ENCODE measurements at places on chromosomes 11 and 22. TPM values are rescaled to one million over a fixed set of nuclear protein-coding genes. Genes with fewer than 3 reads are reported as not detected.

The FOLR2 gene
- total RNA-seq, result not detected

The P4HA3 gene
- 0.98 TPM for total RNA-seq

The IGLL1 gene
- not detected for total RNA-seq

The OR51B4 gene
- total RNA-seq, result not detected

The CABP4 gene
- not detected for total RNA-seq

The SREBF2 gene
- 106 TPM for total RNA-seq

The NXPE4 gene
- not detected for total RNA-seq

The RPLP2 gene
- 206 TPM for total RNA-seq

The PC gene
- total RNA-seq, result 36.9 TPM

The PRAME gene
- total RNA-seq, result 0.37 TPM

The CHRM1 gene
- total RNA-seq, result not detected

The GALNT18 gene
- total RNA-seq, result 0.78 TPM

The NPAS4 gene
- not detected for total RNA-seq

The IRF7 gene
- total RNA-seq, result 5.1 TPM

The PHOX2A gene
- not detected for total RNA-seq

The SERGEF gene
- total RNA-seq, result 18.0 TPM

The KLHDC7B gene
- total RNA-seq, result not detected

The GAB4 gene
- total RNA-seq, result not detected

The KCNQ1OT1 gene
- total RNA-seq, result 4.7 TPM

The C11orf86 gene
- total RNA-seq, result not detected

The VWCE gene
- total RNA-seq, result 8.1 TPM

The MRE11 gene
- total RNA-seq, result 13.6 TPM

The PCSK7 gene
- total RNA-seq, result 29.0 TPM

The OR52L1 gene
- not detected for total RNA-seq

The TBX1 gene
- total RNA-seq, result not detected

The KRTAP5-10 gene
- not detected for total RNA-seq

The TSPAN32 gene
- total RNA-seq, result 0.37 TPM

The KRTAP5-2 gene
- total RNA-seq, result not detected

The SCGB2A2 gene
- not detected for total RNA-seq

The GGT5 gene
- total RNA-seq, result 22.0 TPM

The KREMEN1 gene
- total RNA-seq, result 5.9 TPM

The RFPL1 gene
- total RNA-seq, result not detected

The C11orf16 gene
- not detected for total RNA-seq

The MAPK8IP2 gene
- total RNA-seq, result 0.39 TPM

The SCUBE1 gene
- not detected for total RNA-seq

Measured in subcutaneous preadipocyte (primary cell).